ENCODE measurements at places on chromosomes 3 and 15.

DNA sequence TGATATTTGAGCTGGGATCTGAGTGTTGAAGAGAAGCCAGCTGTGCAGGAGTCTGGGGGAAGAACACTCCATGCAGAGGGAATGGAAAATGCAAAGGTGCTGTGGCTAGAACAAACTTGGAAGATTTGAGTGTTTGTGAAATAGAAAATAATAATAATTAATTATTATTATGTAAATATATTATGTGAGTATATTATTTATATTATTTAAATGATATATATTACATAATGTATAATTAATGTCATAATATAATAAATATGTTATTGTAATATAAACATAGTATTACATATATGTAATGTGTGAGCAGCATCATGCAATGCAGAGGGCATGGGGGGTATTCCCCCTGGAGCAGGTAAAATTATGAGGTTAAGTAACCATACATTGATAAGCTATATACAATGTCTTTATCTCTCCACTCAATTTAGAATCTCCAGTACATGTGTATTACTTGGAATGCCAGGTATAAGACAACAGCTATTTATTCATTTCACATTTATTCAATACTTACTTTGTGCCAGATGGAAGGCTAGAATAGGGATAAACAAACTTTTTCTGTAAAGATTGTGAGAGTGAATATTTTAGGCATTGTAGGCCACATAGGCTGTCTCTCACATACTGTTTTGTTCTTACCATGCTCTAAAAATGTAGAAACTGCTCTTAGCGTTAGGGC, 218.6 kb downstream of the MTHFS start:
- no peak for DNase-seq

DNA sequence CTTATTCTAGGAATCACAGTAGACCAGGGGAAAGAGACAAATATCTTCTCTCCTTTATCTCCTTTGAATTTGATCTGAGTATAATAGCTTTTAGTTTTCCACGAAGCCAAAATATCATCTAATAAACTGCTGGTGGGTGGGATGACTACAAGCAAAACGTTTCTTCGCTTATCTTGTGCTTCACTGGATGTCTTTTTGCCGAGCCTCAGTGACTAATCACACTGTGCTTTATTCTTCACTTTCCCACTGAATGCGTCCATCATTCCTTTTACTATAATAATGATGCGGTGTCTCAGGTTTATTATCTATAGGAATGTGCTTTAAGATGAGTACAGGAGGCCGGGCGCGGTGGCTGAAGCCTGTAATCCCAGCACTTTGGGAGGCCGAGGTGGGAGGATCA, 32.5 kb downstream of the CEP152 start:
- no peak for DNase-seq

- DNase-seq, result no peak
Measured at GRCh38 chr15:55220606-55221005, 23.9 kb upstream of the RSL24D1 start.

DNA sequence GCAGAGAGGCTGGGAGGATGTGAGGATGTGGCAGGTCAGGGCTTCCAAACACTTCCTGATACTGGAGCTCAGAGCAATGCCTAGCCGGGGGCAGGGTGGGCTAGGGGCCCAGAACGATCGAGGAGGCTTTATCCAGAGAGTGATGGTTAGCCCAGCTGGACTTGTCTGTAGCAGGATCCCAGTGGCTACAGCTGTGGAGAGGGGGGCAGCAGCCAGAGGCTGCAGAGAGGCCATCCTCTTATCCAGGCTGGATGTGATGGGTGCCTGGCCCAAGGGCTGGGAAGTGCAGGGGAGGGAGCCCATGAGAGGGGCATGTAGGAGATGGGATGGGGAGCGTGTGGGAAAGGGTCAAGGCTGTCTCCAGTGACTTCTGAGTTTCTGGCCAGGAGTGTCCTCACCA, 4.6 kb downstream of the PARP3 start:
- no peak for DNase-seq

DNA sequence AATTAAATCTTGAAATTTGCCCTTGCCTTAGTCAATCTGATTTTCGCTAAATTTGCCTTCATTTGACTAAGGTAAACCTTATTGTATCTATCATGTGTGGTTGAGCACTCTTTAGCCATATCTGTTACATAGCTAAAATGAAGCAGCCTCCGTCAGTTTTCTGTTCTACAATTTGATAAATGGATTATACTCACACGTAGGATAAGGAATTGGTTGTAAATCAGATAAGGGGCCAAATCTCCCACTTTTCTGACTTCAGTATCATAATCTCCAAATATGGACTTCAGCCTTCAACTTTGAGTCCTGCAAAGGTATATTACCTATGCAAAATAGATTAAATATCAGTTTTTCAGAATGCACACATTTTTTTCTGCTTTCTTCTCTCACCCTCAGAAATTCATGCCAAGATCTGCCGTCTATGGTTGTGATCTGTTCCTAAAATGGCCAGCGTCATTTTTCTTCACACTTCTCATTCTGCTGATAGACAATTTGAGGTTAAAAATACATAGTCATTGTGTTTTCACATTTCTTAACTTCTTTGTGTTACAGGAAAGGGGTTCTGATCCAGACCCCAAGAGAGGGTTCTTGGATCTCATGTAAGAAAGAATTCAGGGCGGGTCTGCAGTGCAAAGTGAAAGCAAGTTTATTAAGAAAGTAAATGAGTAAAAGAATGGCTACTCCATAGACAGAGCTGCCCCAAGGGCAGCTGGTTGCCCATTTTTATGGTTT, 36.9 kb downstream of the RAB8B start:
- no peak for DNase-seq

- DNase-seq, result no peak
Measured at GRCh38 chr3:112799946-112800345, 46.7 kb downstream of the CD200R1L start.

- DNase-seq, result no peak
Measured at GRCh38 chr3:107366766-107367165, 10.5 kb upstream of the CCDC54 start.

DNA sequence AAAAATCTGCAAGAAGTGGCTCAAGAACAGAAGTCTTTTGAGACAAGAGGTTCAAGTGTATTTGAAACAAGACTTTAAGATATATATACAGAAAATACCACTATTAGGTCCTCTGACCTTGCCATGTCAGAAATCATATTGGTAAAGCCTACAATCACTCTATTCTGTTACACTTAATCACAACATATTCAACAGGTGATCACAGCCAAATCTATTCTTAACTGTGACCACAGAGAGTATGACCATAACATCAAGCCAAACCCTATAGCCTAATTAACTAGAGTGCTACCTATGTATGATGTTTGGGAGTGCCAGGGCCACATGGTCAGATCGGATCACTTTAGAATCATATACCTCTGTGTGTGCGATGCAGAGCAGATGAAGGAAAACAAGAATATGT, 2.2 kb downstream of the DNAJC19 start:
- DNase-seq, result no peak

GRCh38 chr3:133991637-133992036, 38.1 kb downstream of the SLCO2A1 start:
- no peak for DNase-seq

GRCh38 chr3:109122690-109123089, 4.8 kb upstream of the MORC1 start:
- no peak for DNase-seq

GRCh38 chr3:122421101-122421500, 5.2 kb upstream of the WDR5B start:
- no peak for DNase-seq

DNA sequence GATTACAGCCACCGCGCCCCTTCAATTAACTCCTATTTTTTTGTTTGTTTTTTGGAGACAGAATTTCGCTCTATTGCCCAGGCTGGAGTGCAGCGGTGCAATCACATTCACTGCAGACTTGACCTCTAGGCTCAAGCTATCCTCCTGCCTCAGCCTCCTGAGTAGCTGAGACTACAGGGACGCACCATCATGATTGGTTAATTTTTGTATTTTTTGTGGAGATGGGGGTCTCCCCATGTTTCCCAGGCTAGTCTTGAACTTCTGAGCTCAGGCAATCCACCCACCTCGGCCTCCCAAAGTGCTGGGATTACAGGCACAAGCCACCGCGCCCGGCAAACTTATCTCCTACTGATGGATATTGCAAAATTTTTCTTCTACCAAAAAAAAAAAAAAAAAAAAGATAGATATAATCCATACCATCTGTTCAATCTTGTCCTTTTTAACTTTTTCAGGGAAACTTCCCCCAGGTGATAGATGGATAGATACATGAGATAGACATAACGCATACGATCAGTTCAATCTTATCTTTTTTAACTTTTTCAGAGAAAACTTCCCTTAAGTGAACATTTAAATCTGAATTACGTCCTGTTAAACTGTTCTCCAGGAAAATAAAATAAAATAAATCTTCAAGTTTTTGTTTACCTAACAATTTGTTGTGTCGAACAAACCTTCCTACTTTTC, 693 bp upstream of the RPSA start:
- DNase-seq, result no peak

- DNase-seq, result no peak
Measured at GRCh38 chr3:135140591-135140990, 345.5 kb downstream of the EPHB1 start.

GRCh38 chr15:70102827-70103226, 5.1 kb upstream of the TLE3 start:
- DNase-seq, result no peak

DNA sequence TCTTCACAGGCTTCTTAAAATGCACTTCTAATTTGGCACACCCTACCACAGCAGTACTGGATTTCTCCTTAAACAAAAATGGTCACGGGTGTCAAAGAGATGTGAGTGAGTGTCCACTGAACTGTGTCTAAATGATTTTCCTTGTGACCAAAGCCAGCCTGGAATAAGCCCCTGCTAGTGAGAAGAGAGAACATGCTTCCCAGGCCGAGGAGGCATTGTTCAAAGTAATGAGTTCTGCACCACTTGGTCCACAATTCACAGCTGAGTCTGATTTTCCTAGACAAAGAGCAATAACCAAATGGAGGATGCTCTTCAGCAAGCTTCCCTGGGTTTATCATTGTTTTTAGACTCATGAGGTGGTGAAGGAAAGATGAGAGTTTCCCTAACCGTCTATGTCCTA, 3.8 kb downstream of the PLCH1 start:
- DNase-seq, result no peak

GRCh38 chr15:41810651-41811431, 17.1 kb upstream of the JMJD7 start:
- DNase-seq, result no peak

GRCh38 chr15:41949401-41950126, 22.8 kb downstream of the EHD4 start:
- DNase-seq, result no peak

- DNase-seq, result no peak
Measured at GRCh38 chr3:126431103-126431534, 36.4 kb downstream of the CFAP100 start.

DNA sequence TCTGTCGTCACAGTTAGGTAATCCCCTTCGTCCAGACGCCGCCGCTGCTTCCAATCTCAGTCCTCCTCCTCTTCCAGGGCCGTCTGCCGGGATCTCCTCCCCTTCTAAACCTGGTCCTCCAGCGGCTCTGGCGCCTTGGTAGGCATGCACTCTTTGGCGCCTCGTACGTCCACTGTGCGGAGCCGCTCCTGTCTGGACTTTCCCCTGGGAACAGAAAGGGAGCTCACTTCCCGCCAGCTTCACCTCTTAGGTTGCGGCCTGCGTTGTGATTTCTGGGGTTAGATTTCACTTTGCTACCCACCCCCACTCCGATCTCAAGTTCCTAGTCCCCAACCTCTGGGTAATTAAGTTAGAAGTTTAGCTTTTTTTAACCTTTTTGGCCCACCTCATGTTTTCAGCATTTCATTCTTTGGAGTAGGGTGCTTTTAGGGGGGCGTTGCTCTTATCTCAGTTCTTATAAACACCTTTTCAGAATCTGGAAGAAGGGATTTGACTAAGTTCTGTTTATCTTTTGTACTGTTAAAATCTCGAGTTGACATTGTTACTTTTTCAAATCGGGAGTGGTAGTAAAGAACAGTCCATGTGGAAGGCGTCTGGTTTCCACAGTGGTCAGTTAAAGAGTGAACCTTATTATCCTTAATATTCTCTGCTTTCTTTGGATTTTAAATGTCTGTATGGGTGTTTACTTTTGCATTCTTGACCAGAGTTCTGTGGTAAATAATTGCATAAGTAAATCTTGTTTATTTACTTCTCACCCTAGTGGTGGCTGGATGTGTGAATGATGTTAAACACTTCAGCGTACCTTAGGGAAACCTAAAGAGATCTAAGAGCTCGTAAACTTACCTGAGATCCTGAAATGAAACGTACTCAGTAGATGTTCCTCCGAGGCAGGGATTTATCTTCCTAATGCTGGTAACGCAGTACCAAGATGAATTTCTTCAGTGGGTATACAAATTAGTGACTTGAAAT, 611 bp downstream of the CTDSPL2 start:
- DNase-seq, result no peak

- peak; percentile 25 for DNase-seq
Measured at GRCh38 chr3:18098960-18099587, 326.1 kb downstream of the SATB1 start.

GRCh38 chr15:29774900-29775299, 47.4 kb downstream of the TJP1 start:
- DNase-seq, result no peak

- no peak for DNase-seq
Measured at GRCh38 chr15:31125061-31125460, 23.5 kb upstream of the TRPM1 start.

- DNase-seq, result no peak
Measured at GRCh38 chr3:25472731-25473130, 44.7 kb downstream of the RARB start.

GRCh38 chr3:152315623-152316022, 46.9 kb downstream of the MBNL1 start:
- no peak for DNase-seq

GRCh38 chr15:73570355-73571032, 62.7 kb downstream of the NPTN start:
- no peak for DNase-seq

DNA sequence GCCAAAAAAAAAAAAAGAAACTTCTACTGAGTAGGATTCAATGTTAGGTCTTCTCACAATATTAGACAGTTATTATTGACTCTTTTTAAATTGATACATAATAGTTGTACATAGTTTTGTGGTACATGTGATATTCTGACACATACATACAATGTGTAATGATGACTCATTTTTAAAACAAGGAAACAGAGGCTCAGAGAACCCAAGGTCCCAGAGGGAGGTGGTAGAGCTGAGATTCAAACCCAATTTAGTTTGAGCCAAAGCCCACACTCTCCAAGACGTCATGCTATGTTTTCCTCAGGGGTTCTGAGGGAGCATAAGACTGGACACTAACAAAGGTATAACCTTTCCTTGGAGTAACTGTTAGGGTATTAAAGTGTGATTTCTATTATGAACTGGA, 40.6 kb downstream of the MYO5C start:
- no peak for DNase-seq

- DNase-seq, result no peak
Measured at GRCh38 chr15:94700211-94700610, 468.9 kb downstream of the MCTP2 start.

GRCh38 chr3:169105561-169105960, 558.0 kb downstream of the MECOM start:
- DNase-seq, result no peak

DNA sequence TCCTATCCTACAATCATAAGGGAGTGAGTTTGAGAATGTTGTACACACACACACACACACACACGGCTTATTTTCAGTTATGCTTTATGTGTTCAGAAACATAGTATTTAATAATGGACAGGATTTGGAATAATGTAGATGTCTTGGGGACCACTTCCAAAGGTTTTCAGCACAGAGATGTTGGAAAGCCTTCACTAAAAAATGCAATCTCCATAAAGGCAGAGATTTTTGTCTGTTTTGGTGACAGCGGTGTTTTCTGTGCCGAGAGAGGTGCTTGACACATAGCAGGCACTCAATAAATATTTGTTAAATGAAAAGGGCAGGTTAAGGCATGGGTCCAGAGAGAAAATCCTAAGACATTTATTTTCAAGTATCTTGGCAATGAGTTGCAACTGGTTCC, 428.2 kb upstream of the RGMA start:
- no peak for DNase-seq

GRCh38 chr3:36488077-36488789, 107.9 kb downstream of the STAC start:
- no peak for DNase-seq

Measured in stimulated activated CD4-positive, alpha-beta T cell treated with anti-CD3 and anti-CD28 coated beads, Interleukin-4, amount 100 ng/mL, for 1 hour (primary cell).